ENCODE measurements at places on chromosomes 3 and 15.
A peak's percentile ranks its signal among the peaks of the same experiment; 100 is the strongest.

DNA sequence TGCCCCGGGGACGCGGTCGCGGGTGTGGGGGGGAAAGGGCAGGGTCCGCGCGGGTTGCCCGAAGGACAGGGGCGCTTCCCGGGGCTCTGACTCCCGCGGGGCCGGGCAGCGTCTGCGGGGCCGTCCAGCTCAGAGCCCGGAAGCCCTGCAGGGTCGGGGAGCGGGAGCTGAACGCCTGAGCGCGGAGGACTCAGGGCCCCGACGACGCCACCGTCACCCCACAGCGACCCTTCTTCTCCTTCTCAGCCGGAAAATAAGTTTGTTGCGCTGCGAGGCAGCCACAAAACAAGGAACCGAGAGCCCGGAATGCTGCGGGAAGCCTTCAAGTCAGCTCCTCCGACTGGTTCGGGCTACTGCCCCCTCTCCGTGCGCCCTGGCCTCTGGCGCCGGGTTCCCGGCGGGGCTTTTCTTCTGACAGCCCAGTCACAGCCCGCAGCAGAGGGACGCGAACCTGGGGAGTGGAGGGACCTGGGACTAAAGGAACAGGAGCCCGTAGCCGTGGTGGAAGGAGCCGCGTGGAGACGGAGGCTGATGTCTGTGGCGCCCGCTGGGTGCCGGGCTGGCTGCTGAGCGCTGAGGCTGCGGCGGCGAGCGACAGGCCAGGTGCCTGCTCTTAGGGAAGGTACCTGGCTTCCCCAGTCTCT is 484 bp downstream of the CNTN4 start:
- no peak for DNase-seq

DNA sequence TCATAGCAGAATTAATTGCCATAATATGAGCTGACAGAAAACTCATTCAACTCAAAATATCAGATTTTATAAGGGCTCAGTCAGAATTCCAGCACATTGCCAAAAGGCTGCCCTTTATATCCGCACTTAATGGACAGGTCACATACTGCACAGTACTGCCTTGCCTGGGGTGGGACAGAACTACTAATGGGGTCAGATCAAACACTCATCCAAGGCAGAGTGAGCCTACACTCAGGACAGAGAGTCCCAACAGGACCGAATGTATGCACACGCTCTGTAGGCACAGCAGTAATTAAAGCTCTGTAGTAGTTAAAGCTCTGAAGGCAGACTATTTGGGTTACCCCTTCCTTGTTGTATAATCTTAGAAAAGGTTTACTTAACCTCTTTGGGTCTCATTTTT is 27.2 kb downstream of the HSPBAP1 start:
- DNase-seq: no peak

- DNase-seq: no peak
These were observed 152.2 kb upstream of the SLC24A5 start for GRCh38 chr15:47968593-47968992.

DNA sequence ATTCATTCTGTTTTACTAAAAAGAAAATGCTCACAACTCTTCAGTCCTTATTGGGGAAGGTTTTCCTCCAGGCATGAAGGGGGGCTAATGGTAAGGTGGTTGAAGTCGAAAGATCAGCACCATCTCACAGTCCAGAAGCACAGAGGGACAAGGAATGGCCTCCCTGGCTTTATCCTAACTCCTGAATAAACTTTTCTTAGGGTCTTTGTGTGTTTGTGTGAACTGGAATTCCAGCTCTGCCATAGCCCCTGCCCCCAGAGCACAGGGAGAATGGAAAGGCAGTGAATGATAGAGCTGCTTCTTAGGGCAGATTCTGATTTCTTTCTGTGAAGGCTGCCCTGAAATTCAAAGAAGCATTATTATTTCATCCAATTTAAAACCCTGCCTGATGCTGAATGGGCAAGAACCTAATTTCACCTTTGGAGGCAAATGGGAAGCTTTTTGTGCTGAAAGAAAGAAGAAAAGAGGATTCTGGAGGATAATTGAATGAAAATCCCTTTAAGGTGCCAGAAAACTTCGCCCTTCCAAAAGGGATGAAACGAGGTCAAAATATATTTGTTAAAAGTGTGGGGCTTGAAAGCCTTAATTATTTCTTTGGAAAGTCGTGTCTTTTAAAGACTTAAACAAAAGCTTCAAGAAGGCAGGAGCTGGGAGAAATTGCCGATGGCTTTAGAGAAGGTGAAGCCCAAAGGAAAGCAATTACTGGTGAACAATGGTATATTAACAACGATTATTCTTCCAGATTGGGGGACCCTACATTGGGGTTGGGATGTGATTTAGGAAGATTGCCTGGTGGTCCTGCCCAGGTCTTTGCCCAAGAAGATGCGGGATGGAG is 259.9 kb upstream of the RGMA start:
- DNase-seq: no peak

GRCh38 chr3:127744253-127744815 is 71.6 kb downstream of the ABTB1 start:
- no peak for DNase-seq

- no peak for DNase-seq
These were observed 658.3 kb downstream of the TUSC7 start for GRCh38 chr3:117367861-117368260.

GRCh38 chr3:82957696-82958095 is 1196.3 kb upstream of the GBE1 start:
- no peak for DNase-seq

DNA sequence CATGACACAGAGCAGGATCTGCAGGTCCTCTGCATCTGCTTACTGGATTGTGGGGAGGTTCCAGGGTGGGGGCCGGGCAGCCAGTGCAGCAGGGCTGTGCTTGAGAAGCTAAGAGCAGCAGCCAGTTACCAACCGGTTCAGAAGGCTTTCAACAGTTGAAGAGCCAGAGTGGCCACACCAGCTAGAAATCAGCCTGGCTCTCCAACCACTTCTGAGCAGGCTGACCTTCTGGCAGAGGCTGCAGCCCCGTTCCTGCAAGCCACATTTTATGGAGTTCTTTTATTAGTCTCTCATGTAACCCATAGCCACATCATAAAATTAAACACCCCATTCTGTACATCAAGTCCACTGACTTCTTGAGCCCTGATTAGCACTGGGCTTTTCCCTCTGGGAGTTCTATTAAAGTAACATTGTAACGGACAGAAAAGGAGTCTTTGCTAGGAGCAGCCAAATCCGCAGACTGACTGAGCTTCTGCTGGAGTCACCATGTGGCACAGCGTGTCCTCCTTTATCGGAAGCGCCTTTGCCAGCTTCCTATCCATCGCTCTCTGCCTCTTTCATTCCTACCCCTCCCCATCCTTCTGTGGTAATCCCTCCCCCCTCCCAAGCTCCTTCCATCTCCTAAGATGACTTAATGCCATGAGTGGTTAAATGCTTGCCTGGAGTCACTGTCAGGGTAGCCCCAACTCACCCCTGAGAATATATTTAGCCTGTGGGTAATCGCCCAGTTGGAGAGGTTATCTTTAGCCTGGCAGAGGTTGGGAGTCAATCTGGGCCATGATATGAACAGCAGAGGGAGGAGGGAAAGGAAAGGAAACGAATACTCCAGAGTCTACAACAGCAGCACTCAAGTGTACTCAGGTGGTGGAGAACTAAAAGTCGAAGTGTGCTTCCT is 138.5 kb upstream of the HES1 start:
- no peak for DNase-seq

GRCh38 chr15:29968099-29968894 is 114.5 kb upstream of the GOLGA8J start:
- DNase-seq: no peak

- no peak for DNase-seq
These were observed 23.1 kb upstream of the TSEN2 start for GRCh38 chr3:12461097-12461649.

DNA sequence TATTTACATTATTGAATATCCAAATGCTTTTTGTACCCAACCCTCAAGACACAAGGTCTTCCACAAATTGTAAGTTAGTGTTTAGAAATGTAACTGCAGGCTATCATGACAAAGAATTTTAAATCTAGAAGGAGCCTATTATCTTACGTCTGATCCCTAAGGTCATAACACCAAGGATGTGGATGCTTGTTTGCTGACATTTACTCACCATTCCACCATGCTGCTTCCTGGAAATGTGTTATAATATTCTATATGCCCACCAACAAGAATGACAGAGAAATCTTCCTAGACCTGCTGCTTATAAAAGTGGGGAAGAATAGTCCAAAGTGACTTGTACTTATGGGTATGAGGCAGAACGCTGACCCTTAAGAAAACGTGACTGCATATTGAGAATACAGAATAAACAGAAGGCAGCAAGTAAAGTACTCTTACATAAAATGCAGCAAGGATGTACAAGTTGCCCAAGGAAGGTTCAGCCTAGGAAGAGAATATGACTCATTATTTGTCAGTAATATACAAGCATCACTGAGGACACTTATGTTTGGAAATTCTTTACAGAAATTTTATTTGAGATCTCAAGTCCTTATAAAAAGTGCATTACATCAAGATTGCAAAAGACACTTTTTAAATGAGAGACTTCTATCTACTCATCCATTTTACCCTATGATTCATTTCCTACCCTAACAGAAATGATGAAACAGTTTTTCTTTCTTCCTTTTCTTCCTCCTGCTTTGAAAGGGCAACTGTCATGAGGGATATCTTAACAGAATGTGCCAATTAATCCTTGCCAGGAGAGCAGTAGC is 59.6 kb downstream of the ESYT3 start:
- DNase-seq: peak; percentile 14

DNA sequence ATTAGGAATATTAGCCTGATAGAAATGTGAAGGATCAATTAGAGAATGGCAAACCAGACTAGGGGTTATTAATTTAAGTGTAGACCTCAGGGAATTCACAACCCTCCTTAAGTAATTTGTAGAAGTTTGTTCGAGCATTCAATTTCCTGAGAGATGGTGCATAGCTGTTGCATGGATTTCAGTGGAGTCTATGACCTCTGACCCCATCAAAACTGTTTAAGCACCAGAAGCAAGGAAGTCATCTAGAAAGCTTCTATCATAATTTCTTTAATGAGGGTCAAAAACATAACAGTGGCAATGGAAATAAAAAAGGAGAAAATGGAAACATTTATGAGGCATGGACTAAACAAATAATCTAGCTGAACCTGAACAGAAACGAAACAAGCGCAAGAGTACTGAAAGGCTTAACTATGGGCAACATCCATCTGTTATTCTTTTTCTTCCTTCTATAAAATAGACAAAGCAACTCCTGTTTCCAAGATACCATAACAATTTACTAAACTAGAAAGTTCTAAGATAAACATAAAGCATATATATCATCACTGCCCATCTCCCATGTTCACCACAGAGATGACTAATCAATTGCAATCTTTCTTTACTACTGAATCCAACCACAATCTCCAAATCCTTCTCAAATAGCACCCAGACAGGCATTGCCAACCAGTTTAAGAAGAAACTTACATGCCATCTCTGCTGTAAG is 151.4 kb downstream of the THRB start:
- peak; percentile 20 for DNase-seq

DNA sequence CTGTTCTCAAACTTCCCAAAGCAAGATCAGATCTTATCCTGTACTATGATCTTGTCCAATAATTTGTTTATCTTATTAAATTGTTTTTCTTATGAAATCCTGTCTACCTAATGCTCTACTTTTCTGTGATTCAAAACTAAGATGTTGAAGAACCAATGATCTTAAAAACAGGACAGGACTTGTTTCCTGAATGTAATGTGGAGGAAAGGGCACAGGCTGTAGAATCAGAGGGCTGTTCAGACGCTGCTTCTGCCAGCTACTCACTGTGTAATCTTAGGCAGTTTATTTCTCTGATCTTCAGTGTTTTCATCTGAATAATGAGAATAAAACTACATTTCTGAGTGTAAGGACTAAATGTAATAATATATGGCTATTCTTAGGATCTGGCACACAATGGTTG is 20.1 kb upstream of the DMXL2 start:
- DNase-seq: no peak

- DNase-seq: no peak
These were observed 26.7 kb downstream of the ISL2 start for GRCh38 chr15:76363251-76363650.

DNA sequence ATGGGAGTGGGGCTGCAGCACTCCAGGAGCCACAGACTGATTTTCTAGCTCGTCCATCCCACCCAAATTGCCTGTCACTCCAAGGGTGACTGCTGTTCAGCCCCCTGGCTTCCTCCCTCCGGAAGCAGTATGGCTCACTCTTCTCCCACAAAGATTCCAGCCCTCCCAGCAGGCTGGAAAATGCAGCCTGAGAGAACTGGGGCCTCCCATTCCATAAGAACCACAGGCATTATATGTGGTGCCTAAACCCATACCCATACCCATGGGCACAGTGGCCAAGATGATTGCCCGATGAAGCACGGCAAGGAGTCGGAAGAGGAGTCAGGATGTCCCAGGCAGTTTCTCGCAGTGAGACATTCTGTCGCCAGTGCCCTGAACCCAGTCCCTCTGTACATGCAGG is 6.0 kb upstream of the VILL start:
- DNase-seq: no peak

Measured in HTR-8/SVneo (cell line).